ENCODE measurements at places on chromosomes 16 and 17.

- no peak for DNase-seq
Measured at GRCh38 chr17:73826872-73827228, 182.6 kb upstream of the SDK2 start.

DNA sequence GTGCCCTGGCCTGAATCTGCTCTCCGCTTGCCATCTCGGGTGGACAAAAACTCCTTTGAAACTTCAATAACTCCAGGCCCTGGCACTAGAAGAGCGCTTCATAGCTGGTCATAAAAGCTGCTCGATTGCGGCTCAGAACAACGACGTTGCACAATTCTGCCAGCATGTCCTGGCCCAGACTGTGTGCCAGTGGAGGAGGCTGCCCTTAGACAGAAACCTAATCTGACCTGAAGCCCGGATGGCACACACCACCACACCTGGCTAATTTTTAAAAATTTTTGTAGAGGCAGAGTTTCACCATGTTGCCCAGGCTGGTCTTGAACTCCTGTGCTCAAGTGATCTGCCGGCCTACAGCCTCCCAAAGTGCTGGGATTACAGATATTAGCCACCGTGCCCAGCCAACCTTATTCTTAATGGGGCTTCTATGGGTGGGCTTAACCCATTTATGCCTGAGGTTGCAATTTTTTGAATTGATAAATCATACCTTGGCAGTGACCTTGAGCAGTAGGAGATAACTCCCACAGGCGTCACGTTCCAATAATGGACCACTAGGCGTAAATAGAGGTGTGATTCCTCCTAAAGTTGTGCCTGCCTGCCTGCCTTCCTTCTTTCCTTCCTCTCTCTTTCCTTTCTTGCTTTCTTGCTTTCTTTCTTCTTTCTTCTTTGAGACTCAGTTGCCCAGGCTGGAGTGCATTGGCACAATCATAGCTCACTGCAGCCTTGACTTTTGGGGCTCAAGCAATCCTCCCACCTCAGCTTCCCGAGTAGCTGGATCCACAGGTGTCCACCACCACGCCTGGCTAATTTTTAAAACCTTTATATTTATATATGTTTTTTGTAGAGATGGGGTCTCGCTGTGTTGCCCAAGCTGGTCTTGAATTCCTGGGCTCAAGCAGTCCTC, 1.1 kb upstream of the PPL start:
- DNase-seq: no peak

- peak; percentile 73 for DNase-seq
Measured at GRCh38 chr17:56756536-56756935, 77.2 kb downstream of the C17orf67 start.

DNA sequence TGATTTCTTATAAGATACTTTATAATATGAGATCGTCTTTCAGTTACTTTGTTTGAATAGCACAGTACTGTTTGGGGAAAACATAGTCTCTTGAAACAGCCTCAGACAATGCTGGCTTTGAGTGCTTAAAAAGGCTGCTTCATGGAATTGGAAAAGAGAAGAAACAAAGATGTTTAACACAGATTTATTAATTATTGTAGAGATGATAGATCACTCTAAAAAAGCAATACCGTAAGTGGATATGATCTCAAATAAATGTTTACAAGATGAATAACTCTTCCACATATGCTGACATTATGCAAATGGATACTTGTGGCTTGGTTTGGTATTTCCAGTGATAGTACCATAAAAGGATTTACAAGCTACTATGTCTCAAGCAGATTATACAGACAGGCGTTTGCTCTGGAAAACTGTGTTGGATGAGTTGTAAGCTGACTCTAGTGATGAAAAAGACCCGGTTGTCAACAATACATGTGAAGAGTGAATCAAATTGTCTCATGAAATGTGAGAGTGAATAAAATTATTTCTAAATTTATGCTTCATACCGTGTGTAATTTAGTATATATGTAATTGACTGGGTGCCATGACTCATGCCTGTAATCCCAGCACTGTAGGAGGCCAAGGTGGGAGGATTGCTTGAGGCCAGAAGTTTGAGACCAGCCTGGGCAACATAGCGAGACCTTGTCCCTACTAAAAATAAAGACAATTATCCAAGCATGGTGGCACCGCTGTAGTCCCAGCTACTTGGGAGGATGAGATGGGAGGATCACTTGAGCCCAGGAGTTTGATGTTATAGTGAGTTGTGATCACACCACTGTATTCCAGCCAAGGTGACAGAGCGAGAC, 105.4 kb downstream of the FTO start:
- peak; percentile 71 for DNase-seq

GRCh38 chr17:81340607-81341515, 45.8 kb upstream of the SLC38A10 start:
- no peak for DNase-seq

GRCh38 chr17:82019690-82020571, 2.7 kb downstream of the CENPX start:
- no peak for DNase-seq

DNA sequence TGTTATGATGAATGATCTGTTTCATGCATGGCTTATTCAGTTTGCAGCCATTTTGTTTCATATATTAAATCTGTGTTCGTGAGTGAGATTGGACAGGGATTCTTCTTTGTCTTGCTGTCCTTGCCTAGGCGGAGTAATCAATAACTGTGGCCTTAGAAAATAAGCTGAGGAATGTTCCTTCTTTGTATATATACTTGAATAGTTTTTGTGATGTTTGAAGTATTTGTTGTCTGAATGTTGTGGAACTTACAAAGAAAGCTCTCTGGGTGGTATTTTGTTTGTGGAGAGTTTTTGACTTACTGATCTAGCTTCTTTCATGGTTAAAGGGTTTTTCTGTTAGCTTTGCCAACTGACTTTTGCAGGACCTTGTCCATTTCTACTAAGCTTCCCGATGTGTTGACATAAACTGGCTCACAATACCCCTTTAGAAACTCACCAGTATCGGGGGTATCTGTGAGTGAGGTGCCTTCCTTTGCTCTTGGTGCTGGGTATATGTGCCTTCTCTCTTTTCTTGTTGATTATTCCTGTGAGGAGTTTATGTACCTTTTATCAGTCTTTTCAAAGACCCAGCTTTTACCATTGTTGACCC, 166.2 kb downstream of the RPTOR start:
- DNase-seq: no peak

DNA sequence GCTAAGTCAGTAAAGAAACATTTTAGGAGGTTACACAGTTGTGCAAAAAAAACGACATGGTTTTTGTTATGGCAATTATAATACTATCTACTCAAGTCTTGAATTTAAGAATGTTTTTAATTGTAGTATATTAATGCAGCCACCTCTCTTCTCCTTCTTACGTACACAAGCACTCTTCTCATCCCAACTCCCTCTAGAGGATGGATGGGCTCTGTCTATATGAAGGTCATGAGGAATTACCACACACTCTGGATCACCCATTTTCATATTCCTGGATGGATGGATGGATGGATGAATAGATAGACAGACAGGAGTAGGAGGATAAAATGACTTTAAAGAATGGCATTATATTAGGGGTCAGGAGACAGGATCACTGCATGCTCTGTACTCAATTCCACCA, 120.0 kb downstream of the PHKB start:
- DNase-seq: no peak

- no peak for DNase-seq
Measured at GRCh38 chr17:78111727-78112517, 16.6 kb downstream of the TMC6 start.

- DNase-seq: no peak
Measured at GRCh38 chr16:75265911-75266701, 14.7 kb upstream of the BCAR1 start.

DNA sequence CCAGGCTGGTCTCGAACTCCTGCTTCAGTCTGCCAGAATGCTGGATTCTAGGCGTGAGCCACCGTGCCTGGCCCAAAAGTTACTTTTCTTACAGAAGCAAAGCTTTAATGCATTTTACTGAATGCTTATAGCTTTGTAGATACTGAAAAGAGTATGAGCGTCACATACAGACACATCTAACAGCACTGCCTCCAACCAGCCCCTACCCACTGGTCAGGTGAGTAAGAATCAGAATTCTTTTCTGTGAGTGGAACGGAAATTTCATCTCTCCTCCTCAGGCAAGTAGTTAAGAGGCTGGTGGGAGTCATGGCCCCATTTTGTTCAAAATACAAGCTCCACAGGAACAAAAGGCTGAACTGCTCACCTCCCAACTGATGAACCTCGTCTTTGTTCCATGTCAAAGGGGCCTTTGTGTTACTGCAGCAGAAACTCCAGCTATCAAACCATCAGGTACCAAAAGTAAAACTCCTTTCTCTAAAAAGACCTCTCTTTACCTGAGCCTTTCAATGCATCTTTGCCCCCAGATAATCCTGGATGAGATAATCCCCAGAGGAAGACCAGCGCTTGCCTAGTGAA, 92.4 kb upstream of the RPH3AL start:
- DNase-seq: no peak

GRCh38 chr16:27314161-27314723, 468 bp downstream of the IL4R start:
- peak; percentile 90 for DNase-seq

DNA sequence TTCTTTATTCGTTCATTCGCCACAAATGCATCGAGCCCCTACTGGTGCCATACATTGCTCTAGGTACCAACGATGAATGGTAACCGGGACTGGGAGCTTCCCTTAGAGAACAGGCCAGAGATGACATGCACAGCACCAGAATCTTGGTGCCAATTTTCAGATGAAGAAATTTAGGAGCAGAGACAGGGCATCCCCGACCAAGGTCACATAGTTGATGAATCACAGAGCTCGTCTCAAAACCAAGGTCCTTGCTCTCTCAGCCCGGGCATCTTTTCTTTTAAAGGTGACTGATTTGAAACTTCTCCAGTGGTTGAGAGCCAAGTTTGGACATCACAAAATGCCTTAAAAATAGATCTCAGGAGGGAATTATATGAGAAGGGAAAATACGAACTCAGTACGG, 73.2 kb upstream of the C16orf82 start:
- DNase-seq: no peak

- no peak for DNase-seq
Measured at GRCh38 chr17:56933151-56933745, 19.4 kb upstream of the TRIM25 start.

DNA sequence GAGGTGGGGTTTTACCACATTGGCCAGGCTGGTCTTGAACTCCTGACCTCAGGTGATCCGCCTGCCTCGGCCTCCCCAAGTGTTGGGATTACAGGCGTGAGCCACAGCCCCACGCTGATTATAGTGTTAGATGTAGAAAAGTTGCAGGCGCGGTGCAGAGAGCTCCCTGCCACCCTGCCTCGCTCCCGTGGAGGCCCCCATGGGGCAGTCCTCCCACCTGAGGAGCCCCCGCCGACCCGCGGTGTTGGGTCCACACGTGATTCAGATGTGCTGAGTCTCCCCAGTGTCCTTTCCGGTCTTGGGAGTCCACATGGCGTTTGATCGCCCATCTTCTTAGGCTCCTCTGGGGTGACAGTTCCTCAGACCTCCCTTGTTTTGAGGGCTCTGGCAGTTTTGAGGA, 5.2 kb upstream of the RPL13 start:
- DNase-seq: no peak

GRCh38 chr17:58005031-58005727, 1.9 kb downstream of the SRSF1 start:
- no peak for DNase-seq

- no peak for DNase-seq
Measured at GRCh38 chr16:66082424-66082823, 284.1 kb upstream of the CDH5 start.

GRCh38 chr17:28394337-28395116, 11.5 kb downstream of the SLC46A1 start:
- no peak for DNase-seq

GRCh38 chr17:17080181-17080631, 37.9 kb downstream of the MPRIP start:
- DNase-seq: no peak

DNA sequence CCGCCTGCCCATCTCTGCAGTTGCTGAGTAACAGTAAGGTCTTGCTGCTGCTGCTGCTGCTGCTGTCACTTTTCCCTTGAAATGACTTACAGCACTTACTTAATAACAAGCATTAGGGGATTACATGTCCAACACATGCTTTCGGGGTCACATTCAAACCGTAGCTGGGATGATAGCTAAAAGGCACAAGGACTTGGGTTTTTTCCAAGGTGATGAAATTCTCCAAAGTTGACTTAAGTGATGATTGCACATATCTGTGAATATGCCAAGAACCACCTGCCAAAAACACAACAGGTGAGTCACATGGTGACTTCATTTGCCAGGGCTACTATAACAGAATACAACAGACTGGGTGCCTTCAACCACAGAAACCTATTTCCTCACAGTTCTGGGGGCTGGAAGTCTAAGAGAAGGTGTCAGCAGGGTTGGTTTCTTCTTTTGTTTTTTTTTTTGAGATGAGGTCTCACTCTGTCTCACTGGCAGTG, 121.9 kb upstream of the TNRC6C start:
- peak; percentile 51 for DNase-seq

DNA sequence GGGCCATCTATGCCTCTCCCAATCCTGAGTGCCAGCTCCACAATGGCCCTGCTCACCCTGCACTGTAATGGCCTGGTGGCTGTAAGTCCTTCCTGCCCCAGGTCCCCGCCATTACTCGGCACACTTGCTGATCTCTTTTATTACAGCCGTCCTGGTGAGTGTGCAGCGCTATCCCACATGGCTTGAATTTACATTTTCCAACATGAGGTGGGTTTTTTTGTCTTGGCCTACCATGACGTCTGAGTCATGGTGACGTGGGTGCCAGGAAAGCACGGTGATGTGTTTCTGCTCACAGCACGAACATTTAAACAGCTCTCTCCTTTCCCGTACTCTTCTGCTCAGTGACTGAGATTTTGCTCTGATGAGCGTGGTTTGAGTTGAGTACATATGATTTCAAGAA, 55.2 kb upstream of the FOXF1 start:
- DNase-seq: peak; percentile 87

- DNase-seq: no peak
Measured at GRCh38 chr17:74631468-74632450, 8.2 kb upstream of the CD300E start.

DNA sequence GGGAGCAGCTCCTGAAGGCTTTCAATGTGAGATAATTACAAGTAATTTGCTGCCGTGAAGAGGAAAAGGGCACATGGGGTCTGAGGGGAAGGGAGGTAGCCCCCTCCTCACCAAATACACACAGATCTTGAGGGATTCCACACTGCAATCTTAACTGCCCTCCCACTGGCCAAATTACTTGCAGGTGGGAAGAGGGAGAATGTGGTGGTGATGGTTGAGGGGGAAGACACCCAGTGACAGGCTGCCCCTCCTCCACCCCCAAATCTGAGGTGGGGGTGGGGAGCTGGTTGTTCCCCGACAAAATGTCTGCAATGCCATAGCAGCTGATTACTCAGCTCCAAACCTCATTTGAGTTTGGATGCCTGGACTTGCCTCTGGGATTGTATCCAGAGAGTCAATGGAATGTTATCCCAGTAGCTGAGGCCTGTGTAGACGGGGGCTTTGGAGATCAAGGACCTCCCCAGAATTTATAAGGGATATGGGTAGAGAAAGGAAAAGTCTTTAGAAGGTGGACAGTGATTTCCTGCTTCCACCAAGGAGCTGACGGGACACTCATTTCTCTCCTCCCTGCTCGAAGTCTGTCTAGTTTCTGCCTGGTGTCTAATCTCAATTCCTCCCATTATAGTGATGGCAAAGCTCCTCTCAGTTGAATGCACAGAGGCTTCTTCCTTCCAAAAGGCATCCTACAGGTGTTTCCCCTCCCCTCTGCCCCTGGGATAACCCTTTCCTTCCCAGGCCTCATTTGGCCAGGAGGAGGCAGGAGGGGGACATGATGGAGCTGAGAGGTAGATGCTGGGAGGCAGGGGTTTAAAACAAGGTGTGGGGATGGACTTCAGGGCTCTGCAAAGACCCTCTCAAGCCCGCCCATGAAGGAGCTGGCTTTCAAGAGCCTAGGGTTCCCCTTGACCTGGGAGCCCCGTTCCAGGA, 8.7 kb downstream of the DLX4 start:
- no peak for DNase-seq

All from skeletal muscle cell (primary cell).